Tibial nerve (tissue), 4 donors: ENCODE measurements at places on chromosomes 7 and 10. TPM values are rescaled to one million over a fixed set of nuclear protein-coding genes. Genes with fewer than 3 reads are reported as not detected.
A peak's percentile ranks its signal among the peaks of the same experiment; 100 is the strongest.

GRCh38 chr7:131110297-131111080, 217.2 kb upstream of the MKLN1 start:
- H3K36me3 ChIP-seq = no peaks in the 10 kb centered on the region
- peak; percentile 39 for DNase-seq
- peak overlapping the region; percentile 99 for H3K27ac ChIP-seq
- H3K4me1 ChIP-seq = no peaks in the 10 kb centered on the region

DNA sequence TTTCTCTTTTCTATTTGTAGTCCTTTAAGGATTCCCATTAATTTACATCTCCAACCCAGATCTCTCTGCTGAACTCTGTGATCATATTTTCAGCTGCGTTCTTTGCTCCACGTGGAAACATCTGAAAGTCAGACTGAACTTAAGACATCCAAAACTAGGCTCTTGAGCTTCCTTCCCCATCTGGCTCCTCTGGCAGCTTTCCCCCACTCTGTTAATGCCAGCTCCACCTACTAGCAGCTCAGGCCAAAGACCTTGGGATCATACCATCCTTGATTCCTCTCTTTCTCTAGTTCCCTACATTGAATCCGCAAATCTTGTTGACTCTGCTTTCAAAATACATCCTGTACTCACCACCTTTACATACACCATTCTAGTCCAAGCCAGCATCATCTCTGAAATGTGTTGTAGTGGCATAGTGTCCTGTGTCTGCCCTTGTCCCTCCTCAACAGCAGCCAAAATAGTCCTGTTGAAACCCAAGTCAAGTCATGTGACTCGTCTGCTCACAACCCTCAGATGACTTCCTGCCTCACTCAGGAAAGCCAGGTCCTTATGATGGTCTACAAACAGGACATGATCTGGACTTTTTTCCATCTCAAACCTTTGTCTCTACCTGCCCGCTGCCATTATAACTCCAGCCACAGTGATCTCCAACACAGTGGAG, 7.0 kb downstream of the REEP3 start:
- no peaks in the 10 kb centered on the region for H3K36me3 ChIP-seq
- DNase-seq = no peak
- no peaks in the 10 kb centered on the region for H3K27me3 ChIP-seq
- peaks cover 9% of the 10 kb centered on the region for H3K4me1 ChIP-seq
- no peak overlapping the region for H3K4me3 ChIP-seq

GRCh38 chr7:7972922-7973594, 4.5 kb downstream of the GLCCI1 start:
- DNase-seq = no peak
- H3K4me3 ChIP-seq = no peak overlapping the region
- no peaks in the 10 kb centered on the region for H3K27me3 ChIP-seq
- H3K36me3 ChIP-seq = no peaks in the 10 kb centered on the region
- no peak overlapping the region for H3K27ac ChIP-seq

The GIMAP1 gene
- total RNA-seq = 9.3 TPM

DNA sequence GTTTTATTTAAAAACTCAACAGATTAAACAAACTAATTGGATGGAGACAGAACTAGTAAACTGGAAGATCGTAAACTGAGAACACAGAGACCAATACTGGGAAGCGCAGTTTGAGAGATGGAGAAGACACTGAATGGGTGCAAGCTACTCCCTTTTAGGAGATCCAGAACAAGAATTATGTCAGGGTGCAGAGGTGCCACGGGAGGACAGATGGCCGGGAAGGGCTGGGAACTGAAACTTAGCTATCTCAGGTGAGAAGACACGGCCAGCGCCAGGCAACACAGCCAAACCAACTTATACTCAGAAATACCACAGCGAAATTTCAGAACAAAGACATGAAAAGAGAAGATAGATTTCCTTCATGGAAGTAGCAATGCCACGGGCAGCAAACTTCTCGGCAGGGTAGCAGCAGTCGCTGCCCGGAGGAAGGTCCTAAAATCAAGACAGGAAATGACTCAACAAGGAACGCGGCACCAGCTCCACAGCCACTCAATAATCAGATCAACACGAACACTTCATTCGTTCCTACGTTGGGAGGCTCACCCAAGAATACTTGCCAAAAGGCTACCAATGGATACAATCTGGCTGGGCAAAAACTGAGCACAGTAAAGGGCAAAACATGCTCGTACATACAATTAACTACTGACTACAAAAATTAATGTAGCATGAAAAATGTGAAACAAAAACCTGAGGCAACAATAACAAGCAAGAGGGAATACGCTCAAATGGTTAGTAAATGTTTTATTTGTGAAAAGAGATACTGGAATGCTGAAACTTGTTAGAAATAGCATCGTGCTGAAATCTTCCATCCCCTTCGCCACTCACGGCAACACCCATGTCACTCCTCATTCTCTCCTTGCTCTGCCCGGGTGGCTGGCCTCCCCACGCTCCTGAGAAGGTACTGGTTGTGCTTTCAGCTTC, 2.2 kb upstream of the LRRC27 start:
- no peaks in the 10 kb centered on the region for H3K27me3 ChIP-seq
- H3K36me3 ChIP-seq = no peaks in the 10 kb centered on the region
- peak overlapping the region; percentile 87 for H3K4me3 ChIP-seq

The RBP3 gene
- total RNA-seq = not detected

- peak overlapping the region; percentile 48 for H3K4me3 ChIP-seq
- peak; percentile 72 for DNase-seq
- H3K27ac ChIP-seq = peak overlapping the region; percentile 90
- H3K27me3 ChIP-seq = no peaks in the 10 kb centered on the region
Observed at GRCh38 chr7:37915438-37915837, 1.2 kb downstream of the SFRP4 start.

DNA sequence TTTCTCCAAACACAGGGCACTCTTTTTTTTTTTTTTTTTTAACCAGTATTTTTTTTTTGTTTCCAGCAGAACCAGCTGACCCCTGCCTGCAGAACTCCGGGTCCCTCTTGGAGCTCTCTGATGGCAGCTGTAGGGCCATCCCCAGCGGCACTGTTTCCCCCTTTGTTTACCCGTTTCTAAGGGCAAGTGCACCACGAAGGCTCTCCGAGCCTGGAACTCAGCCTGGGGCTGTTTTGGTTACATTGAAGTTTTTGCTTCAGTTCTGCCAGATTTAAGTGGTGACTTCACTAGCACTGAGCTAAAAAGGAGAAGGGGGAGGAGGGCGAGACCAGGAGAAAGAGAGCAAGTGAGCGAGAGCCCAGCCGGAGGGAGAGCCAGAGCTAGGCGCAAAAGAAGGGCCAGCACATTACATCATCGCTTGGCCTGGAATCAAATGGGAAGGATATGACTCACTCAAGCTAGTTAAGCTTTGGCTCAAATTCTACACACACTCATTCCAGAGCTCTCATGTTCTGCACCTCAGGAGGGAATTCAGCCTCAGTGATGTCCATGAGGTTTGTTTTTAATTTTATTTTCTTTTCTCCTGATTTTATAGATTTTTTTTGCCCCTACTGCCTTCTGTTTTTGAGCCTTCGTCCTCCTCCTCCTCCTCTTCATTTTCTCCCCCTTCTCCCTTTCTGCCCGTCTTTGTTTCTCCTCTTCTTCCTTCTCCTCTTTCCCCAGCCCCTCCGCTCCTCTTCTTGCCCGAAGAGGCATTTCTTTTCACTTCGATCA, 272.3 kb downstream of the TRIL start:
- no peaks in the 10 kb centered on the region for H3K36me3 ChIP-seq
- DNase-seq = peak; percentile 98
- H3K4me3 ChIP-seq = peak overlapping the region; percentile 54

The KAT6B gene
- 46.9 TPM for total RNA-seq

GRCh38 chr10:129969184-129969910, 5.3 kb upstream of the EBF3 start:
- H3K4me3 ChIP-seq = no peak overlapping the region
- peaks cover 87% of the 10 kb centered on the region for H3K27me3 ChIP-seq
- peaks cover 20% of the 10 kb centered on the region for H3K4me1 ChIP-seq
- DNase-seq = no peak

DNA sequence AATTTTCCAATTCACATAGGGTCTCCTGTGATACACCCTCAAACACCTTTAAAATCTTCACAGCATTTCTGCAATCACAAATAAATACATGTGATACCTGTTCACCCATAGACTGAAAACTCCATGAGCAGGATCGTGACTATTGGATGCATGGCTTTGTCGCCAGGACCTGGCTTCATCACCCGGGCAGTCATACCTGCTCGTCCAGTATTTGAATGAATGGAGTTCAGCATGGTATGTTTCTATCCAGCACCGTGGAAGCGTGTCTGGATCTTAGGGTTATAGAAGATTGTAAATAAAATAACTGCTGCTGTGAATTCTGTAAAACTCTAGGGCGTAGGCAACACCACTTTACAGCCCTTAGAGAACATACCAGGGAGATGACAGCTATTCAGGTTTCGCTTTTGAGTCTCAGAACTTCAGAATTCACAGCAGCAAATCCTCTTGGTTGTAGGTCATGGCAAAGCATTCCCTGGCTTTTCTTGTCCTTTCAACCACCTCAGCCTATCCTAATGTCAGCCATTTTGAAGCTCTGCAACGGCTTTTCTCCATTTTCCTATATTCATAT, 47.4 kb upstream of the USP6NL start:
- no peaks in the 10 kb centered on the region for H3K27me3 ChIP-seq
- no peak overlapping the region for H3K4me3 ChIP-seq
- no peaks in the 10 kb centered on the region for H3K36me3 ChIP-seq
- H3K27ac ChIP-seq = no peak overlapping the region
- DNase-seq = no peak

DNA sequence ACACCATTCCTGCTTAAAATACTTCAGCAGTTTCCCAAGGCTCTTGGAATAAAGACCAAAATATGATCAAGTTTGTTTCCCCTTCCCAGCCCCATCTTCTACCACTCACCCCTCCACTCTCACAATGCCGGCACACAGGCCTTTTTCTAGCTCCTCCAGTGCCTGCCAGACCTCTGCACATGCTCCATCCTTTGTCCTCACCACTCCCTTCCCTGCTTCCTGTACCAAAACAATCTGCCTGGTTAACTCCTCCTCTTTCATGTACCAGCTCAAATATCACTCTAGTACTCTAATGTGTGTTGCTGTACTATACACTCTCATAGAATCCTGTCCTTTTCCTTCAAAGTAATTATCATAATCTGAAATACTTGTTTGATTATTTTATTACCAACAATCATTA, 19.4 kb downstream of the SCRN1 start:
- H3K27me3 ChIP-seq = no peaks in the 10 kb centered on the region
- no peaks in the 10 kb centered on the region for H3K4me1 ChIP-seq
- no peak overlapping the region for H3K27ac ChIP-seq
- no peak overlapping the region for H3K4me3 ChIP-seq

DNA sequence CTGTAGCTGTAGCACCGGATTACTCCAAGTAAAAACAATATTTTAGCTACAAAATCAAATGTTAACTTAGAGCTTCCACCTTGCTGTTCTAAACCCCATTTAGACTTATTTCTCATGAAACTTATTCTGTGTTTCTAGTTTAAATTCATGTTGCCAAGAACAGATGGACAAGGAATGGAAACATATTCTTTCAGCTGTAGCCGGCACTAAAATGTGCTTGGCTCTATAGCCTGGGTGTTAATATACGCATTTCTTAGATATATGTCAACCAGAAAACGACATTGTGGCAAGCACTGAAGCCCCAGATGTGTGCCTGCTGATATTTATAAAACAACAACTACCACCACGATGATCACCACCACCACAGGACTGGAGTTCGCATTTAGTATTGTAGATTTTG, 190.3 kb upstream of the ETV1 start:
- no peaks in the 10 kb centered on the region for H3K4me1 ChIP-seq
- H3K27ac ChIP-seq = no peak overlapping the region
- H3K36me3 ChIP-seq = no peaks in the 10 kb centered on the region
